Neural crest cell (in vitro differentiated cells): ENCODE measurements at places on chromosomes 7 and 10. TPM values are rescaled to one million over a fixed set of nuclear protein-coding genes. Genes with fewer than 3 reads are reported as not detected.

DNA sequence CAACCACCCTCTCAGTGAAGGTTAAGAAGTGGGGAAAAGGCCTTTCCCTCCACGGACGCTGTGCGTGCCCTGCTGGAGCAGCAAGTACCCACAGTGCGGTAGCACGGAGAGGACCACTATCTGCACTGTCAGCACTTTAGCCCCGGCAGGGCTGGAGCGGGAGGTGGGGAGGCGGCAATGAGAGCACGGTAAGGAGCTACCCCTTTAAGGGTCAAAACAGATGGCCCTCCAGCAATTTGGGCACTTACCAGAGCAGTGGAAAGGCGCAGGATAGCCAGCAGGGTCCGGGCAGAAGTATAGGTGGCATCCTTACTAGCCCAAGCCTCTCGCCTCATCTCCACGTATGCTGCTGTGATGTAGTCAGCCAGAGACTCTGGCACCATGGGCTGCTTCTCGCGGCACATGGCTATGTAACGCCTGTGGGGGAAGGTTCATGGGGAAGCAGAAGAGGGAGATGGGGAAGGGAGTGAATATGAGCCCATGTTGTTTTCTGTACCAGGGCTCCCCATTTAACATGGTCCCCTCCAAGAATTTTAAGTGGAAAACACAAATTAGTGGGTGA, 5.2 kb downstream of the COPS6 start:
- no peak for DNase-seq

- DNase-seq = no peak
Observed at GRCh38 chr10:78846760-78847159, 222.0 kb upstream of the ZMIZ1 start.

HOXA4 gene
- 0.68 and 0.96 TPM in 2 replicates for total RNA-seq

IFIT5 gene
- 12.9 and 13.9 TPM in 2 replicates for total RNA-seq

GRCh38 chr7:593324-594115, 73.9 kb upstream of the PDGFA start:
- no peak for DNase-seq

DNA sequence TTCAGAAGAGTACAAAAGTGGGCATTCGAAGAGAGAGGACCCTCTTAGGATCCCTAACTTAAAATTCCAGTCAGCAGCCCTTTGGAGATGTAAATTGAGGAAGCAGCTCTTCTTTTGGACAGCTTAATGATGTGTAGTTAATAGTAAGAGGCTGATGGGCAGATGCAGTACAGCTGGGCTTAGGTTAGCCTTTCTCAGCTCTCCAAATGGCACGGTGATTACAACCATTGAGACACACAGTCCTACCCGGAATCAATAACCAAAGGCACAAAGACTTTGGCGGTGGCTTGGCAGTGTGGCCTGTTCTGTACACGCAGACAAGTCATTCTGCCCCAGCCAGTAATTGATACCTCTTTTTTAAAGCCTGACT, 26.8 kb downstream of the GAD2 start:
- DNase-seq = no peak

ZNF282 gene
- total RNA-seq = 31.8 TPM in 2 replicates

DNA sequence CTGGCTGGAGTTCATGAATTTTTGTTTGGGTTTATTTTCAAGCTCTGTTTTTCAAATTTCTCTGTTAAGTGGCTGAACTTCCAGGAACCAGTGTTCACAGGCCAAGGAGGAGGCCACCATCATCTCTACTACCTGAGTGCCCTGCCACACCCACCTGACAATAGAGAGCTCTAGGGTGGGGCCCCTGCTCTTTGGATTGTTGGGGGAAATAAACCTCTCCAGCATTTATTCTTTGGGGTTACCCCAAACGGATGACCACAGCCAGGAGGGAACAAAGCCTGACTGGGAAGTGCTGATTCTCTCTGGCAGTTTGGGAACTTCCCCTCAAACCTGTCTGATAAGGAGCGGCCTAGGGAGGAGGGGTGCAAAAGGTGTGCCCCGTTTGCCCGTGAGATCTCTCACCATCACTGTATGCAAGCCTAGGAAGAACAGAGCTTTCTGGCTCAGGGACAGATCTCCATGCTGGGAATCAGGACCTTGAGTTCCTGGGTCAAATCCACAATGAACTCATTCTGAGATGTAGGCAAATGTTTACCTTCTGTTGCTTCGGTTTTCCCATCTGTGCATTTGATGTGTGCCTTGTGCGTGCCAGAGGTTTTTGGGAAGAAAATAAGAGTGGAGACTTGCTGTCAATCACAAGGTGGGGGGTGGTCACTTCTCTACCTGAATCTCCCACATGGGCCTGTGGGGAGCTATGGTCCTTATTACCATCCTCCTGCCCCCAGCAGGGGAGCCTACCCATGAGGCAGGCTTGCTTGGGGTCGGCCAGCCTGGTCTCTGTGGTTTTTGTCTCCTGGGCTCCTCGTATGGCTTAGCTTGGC, 27.7 kb upstream of the PDCD4 start:
- no peak for DNase-seq

DNA sequence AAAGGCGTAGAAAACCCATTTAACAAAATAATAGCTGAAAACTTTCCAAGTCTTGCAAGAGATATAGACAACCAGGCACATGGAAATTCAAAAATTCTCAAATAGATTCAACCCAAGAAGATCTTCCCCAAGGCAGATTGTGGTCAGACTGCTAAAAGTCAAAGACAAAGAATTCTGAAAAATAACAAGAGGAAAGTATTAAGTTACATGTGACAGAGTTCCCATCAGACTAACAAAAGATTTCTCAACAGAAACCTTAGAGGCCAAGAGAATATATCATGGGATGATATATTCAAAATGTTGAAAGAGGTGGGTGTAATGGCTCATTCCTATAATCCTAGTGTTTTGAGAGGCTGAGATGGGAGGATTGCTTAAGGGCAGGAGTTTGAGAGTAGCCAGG, 59.8 kb downstream of the TMEM178B start:
- DNase-seq = no peak

- no peak for DNase-seq
Observed at GRCh38 chr7:146405737-146406136, 289.1 kb downstream of the CNTNAP2 start.

RTKN2 gene
- total RNA-seq = 27.5 and 29.2 TPM in 2 replicates

DNA sequence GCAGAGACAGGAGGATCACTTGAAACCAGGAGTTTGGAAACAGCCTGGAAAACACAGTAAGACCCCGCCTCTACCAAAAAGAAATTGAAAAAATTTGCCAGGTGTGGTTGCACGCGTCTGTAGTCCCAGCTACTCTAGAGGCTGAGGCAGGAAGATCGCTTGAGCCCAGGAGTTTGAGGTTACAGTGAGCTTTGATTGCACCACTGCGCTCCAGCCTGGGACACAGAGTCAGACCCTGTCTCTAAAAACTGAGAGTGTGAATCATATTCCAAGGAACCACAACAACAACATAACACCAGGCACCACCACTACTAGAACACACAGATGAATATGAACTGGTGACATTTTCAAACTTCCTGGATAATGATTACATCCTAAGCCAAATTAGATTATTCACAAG, 324.2 kb downstream of the CALN1 start:
- DNase-seq = no peak

PNLIPRP1 gene
- not detected in 2 replicates for total RNA-seq

GRCh38 chr7:129635300-129636029, 23.9 kb downstream of the NRF1 start:
- peak; percentile 47 for DNase-seq
